Osteoblast (primary cell): ENCODE measurements at places on chromosomes 2 and 18.

- DNase-seq, result no peak
These were observed 47.2 kb upstream of the CDC42EP3 start for GRCh38 chr2:37718515-37719161.

GRCh38 chr2:97718051-97718882, 4.9 kb downstream of the ZAP70 start:
- DNase-seq, result peak; percentile 57

GRCh38 chr2:207258263-207258991, 92.7 kb upstream of the KLF7 start:
- DNase-seq, result peak; percentile 89

DNA sequence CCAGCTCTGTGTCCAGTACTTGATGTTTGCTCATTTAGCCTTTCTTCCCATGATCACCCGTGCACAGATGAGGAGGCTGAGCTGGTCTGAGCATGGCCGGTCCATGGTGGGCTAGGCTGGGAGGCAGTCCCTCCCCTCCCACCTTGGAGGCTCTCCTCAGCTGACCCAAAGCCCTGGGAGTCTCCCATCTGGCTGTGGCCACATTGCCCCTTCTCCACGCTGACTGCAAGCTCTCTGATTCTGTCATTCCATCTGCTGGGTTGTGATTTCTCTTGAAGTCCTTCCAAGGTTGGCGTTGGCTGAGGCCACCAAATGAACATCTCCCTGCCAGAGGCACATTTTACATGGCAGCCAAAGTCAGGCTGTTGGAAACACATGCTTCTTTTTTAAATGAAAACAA, 44.0 kb downstream of the ACKR3 start:
- no peak for DNase-seq
